Activated CD8-positive, alpha-beta memory T cell treated with anti-CD3 and anti-CD28 coated beads for 1 hour (primary cell): ENCODE measurements at places on chromosomes 1 and 21.

DNA sequence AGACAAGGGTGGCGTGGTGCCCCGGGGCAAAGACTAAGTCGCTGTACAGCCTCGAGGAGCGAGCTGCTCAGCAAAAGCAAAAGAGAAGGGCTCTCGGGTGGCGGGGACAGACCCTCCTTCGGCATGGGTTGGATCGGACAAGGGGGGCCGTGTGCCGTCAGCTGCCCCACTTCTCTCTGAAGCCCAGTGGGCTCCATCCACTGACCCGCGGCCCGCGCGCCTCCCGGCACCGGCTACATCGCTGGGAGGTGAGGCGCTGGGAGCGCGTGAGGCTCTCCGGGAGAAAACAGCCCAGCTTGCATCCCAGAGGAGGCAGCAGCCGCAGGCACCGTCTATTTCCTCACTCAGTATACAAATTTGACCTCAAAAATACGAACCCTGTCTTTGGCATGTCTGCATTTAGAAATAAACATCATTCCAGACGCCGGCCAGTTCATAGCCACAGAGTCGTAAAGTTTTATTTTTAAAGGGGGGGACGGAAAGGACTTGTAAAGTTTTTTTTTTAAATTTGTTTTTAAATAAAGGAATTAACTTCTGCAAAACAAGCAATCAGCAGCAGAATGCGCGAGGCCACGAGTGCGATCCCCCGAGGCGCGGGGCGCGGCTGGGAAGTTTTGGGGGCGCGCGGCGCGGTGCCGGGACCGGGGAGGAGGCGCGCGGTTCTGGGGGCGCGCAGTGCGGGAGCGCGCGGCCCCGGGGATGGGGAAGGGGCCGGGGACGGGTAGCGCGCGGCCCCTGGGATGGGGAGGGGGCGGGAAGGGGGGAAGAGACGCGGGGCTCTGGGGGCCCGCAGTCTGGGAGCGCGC lies 689 bp upstream of the GPR137B start:
- DNase-seq = no peak

DNA sequence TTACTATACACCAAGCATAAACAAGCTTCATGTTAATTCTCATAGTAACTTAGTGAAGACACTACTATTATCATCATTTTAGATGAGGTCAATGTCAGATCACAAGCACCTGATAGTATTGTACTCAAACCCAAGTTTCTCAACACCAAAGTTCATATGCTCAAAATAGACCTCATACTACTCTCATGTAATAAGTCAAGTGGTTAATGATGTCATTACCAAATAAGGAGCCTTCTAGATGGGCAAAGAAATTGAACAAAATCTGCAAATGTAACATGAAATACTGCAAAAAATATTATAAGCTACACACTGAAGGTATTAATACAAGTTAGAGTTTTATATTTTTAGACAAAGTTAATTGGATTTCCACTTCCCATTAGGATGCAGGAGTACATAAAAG lies 144.0 kb upstream of the CHRM3 start:
- no peak for DNase-seq

DNA sequence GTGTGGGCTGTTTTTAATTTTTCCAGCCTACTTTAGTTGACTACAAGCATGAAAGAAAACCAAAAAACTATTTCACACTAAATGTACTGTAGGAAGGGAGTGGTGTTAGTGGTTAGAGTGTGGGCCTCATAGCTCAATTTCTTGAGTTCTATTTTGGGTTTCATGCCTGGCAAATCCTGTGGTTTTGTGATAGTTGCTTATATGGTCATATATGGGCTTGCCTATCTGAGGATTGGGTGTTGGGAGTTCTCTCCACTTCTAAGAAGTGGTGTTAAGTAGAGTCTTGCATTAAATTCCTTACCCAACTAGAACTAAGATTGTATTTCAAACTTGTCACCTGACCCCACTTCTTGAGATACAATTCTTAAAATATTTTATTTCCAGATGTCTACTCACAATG lies 37.8 kb upstream of the COL11A1 start:
- no peak for DNase-seq

- DNase-seq = no peak
These were observed 168.0 kb downstream of the PPP1R12B start for GRCh38 chr1:202516434-202516877.

GRCh38 chr1:5972198-5972520 lies 20.1 kb downstream of the NPHP4 start:
- no peak for DNase-seq

DNA sequence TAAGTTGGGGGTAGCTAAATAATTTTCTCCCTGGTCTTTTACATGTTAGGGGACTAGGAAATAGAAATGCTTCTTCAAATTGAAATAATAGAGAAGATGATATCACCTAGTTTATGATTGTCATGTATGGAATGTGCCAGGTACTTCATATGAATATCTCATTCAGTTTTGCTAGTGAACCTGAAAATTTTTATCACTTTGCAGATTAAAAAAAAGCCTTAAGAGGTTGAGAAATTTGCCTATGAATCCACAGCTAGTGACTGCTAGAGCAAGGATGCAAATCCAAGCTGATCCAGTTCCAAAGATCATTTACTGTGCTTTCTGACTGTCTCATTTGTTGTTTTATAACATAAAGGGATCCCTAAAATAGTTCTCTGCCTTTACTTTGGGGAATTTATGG lies 24.7 kb downstream of the RNF2 start:
- DNase-seq = no peak

GRCh38 chr1:184002071-184002470 lies 35.5 kb downstream of the COLGALT2 start:
- DNase-seq = no peak

- no peak for DNase-seq
These were observed 22.0 kb downstream of the PARS2 start for GRCh38 chr1:54742282-54742681.

- no peak for DNase-seq
These were observed 48.9 kb upstream of the TADA1 start for GRCh38 chr1:166924823-166925541.
